Activated CD4-positive, alpha-beta T cell treated with anti-CD3 and anti-CD28 coated beads, Interleukin-2, amount 50 U/mL, for 48 hours (primary cell): ENCODE measurements at places on chromosomes 11 and 22.

- no peak for DNase-seq
Measured at GRCh38 chr11:129225190-129225589, 33.1 kb upstream of the ARHGAP32 start.

DNA sequence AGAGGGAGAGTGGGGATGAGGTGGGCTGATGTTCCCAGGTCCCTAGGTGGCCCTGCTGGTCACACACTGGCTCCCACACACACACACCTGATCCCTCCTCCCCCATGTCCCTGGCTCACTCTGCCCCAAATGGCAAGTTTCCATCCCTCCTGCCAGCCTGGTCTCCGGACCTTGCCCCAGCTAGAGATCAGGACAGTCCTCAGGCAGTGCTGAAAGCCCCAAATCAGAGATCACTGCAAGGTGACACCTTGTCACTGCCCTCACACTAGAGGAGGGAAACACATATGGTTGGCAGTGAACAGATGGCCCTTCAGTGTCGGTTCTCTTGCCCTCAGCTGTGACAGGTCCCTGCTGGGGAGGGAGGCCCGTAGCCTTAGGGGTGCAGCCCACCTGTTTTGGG, 7.6 kb downstream of the TMPRSS5 start:
- no peak for DNase-seq

- no peak for DNase-seq
Measured at GRCh38 chr22:47163856-47164513, 401.5 kb downstream of the TBC1D22A start.

DNA sequence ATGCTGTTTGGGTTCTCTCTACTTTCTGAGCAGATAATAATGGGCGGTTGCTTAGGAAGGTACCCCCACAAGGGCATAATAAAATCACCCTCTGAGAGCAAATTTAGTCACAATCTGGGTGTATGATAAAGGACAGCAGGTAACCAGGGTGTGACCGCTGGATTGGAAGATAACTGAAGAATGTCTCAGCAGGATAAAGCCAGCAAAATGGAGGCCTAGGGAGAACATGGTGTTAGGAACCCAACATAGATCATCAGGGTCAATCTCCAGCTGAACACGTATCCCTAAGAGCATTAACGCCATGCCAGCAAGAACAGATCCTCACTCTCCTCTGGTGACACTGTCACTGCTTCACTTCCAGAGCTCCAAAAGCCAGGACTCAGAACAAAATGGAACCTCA, 64.5 kb upstream of the SCUBE2 start:
- DNase-seq: no peak

- no peak for DNase-seq
Measured at GRCh38 chr11:124277804-124278203, 21.6 kb downstream of the OR8G5 start.
